Naive B cell (primary cell): ENCODE measurements at places on chromosomes 1 and 21. TPM values are rescaled to one million over a fixed set of nuclear protein-coding genes. Genes with fewer than 3 reads are reported as not detected.

Gene SOX13
- not detected for polyA plus RNA-seq

Gene RXFP4
- polyA plus RNA-seq, result not detected

Gene KIF2C
- 0.29 TPM for polyA plus RNA-seq

Gene CAPN9
- polyA plus RNA-seq, result not detected

Gene E2F2
- polyA plus RNA-seq, result 1.7 TPM

Gene AMY1A
- polyA plus RNA-seq, result not detected

Gene ACTL8
- not detected for polyA plus RNA-seq

Gene AMPD1
- not detected for polyA plus RNA-seq

Gene TRIM63
- polyA plus RNA-seq, result not detected

Gene MNDA
- 15.7 TPM for polyA plus RNA-seq

Gene GUCA2A
- not detected for polyA plus RNA-seq

Gene LAX1
- polyA plus RNA-seq, result 9.3 TPM

Gene LCE2B
- not detected for polyA plus RNA-seq

Gene CAMK1G
- polyA plus RNA-seq, result not detected

Gene APCS
- not detected for polyA plus RNA-seq

Gene OLIG1
- polyA plus RNA-seq, result not detected

Gene CACNA1E
- not detected for polyA plus RNA-seq

Gene MROH9
- not detected for polyA plus RNA-seq

Gene ZNF436
- 1.5 TPM for polyA plus RNA-seq

Gene IRF6
- 1.3 TPM for polyA plus RNA-seq

Gene CYP2J2
- not detected for polyA plus RNA-seq

Gene MAN1C1
- not detected for polyA plus RNA-seq

Gene MSH4
- not detected for polyA plus RNA-seq

Gene CCDC17
- not detected for polyA plus RNA-seq

Gene TMPRSS3
- not detected for polyA plus RNA-seq

Gene SPATA21
- not detected for polyA plus RNA-seq

Gene KCNE2
- polyA plus RNA-seq, result 0.35 TPM

Gene CRYBG2
- polyA plus RNA-seq, result 1.6 TPM

Gene NKAIN1
- polyA plus RNA-seq, result not detected

Gene WDR3
- polyA plus RNA-seq, result 11.8 TPM

Gene LENEP
- not detected for polyA plus RNA-seq

Gene TRPM2
- 3.9 TPM for polyA plus RNA-seq

Gene NTRK1
- polyA plus RNA-seq, result not detected

Gene DCDC2B
- not detected for polyA plus RNA-seq

Gene ANGPTL3
- not detected for polyA plus RNA-seq

Gene RALGPS2
- 281 TPM for polyA plus RNA-seq

Gene HMCN1
- not detected for polyA plus RNA-seq

Gene LYSMD1
- polyA plus RNA-seq, result 0.65 TPM
